ENCODE measurements at places on chromosomes 6 and 20. TPM values are rescaled to one million over a fixed set of nuclear protein-coding genes. Genes with fewer than 3 reads are reported as not detected.

DNA sequence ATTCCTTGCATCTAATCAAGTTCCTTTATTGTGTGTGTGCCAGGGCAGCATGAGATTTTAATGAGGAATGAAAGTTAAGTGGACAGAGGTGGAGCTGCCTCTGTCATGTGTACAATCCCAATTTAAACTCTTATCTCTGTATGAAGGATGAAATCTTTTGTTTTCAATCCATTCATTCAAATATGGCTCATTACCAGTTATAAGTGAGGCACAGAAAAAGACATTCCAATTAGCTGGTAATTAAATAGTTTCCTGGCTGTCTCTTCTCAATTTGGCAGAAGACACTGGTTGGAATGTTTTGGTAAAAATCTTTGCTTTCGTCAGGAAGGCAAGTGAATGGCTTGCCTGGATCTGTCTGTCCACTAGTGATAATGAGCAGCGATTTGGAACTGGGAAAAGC is 46.4 kb downstream of the CLVS2 start:
- no peak for DNase-seq

DNA sequence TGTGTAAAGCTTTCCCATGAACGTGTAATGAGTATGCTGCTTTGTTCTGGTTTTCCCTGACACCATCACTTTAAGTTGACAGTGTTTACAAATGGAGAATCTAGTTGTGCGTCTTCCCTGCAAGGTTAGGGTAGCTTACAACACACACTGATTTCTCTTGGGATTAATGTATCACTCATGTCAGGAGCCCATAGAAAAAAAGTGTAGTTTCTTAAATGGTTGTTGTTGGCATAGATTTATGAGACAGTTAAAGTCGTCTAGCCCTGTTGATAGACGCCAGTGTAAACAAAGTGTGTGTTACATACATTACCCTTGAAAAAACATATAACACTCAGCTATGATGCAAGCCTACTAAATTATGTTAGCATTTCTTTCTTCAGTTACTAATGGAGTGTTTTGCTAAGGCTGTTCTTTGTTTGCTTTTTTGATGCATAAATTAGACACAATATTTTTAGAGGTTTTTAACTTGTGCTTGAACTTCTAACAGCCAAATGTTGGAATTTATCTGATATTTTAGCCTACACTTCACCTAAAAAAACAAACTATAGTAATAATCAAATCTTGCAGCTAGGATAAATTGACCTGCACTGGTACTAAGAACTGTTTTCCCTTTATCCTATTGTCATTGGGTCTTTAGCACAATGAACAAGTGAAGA is 88.6 kb downstream of the RNF217 start:
- DNase-seq, result peak; percentile 41

DNA sequence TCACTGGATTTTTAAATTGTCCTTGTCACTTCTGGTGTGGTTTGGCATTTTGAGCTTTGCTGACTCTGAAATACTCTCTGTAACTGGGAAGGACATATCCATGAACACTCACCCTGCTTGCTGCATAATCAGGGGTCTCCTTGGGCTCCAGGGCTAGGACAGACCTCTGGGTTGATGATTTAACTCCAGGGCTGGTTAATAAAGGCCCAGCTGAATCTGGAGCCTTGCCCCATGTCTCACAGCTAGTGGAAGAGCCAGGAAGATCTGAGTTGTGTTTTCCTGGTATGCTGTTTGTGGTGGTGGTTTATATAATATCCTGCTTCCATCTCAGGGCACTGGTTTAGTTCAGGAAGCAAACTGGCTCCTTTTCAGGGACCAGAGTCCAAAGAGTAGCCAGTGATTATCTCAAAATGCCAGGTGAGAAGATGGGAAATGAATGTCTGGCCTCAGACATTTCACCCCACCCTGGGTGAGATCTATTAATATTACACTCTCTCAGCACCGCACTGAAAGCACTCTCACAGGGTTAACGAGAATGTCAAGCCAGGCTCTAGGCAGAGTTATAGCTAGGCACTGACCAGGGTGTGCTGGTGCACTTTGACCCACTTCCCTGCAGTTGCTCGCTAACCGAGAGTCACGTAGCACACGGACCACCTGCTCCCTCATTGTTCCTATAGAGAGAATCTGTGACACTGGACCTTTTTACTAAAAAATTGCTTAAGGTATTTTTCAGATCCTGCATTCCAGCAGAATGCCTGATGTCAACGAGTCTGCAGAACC is 90.1 kb upstream of the SLC22A16 start:
- no peak for DNase-seq

DNA sequence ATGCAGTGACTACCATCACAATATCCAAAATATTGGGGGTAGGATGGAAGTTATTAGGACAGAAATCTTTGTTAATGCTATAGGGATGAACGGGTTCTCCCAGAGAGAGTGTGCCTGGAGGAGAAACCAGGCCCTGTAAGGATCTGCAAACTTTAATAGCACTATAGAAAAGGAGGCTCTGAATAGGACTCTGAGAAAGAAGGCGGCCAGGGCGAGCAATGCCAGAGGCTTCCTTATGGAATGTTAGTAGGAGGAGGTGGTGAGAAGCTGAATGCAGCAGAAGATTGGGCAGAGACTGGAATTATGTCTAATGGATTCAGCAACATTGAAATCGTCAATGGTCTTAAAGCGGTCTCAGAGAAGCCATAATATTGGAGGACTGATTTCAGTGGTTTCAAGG is 84.6 kb upstream of the SYNDIG1 start:
- no peak for DNase-seq

DNA sequence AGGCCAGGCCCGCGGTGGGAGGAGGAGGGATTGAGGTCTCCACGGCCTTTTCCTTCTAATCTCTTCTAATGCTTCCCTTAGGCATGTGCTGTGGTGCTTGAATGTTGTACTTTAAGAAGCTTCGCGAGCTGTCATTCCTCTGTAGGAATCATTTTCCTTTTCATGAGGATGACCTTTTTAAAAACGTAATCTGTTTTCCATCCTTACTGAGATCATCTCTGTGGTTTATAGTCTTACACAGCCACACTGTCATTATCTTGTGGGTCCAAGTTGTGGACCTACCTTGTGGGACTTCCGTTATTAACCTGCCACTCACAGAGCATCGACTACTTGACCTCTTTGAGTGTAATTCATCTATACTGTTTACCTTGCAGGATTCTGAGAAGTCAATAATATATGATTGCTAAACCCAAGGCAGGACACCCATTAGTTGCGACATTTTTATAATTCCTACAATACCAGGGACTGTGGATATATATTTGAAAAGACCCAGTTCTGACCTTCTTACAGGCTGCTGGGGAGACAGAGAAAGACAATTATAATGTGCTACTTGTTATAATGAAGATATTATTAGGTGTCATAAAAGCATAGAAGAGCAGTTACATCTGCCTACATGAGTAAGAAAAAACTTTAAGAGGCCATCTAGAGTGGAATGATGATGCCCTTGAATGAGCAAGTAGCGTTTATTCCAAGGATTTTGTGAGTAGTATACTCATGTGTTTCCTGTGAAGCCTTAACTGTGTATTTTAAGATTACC is 842 bp downstream of the SLC25A27 start:
- DNase-seq, result no peak

DNA sequence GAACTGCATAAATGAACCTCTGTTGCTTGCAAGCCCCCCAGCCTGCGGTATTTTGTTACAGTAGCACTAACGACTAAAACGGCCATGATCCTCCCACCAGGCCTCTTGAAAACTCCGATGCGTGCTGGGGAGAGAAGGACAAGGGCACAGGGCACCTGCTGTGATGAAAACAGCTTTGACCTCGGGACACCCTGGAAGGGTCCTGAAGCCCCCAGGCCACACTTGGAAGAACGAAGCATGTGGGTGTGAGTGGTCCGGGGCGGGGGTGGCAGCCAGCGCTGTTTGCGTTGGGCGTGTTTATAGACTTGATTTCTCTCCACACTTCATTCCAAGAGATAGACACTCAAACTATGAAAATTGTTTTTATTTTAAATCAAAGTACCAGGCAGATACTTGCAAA is 13.2 kb upstream of the HELZ2 start:
- DNase-seq, result no peak

GRCh38 chr20:25191689-25192088 is 3.8 kb upstream of the ENTPD6 start:
- no peak for DNase-seq

GRCh38 chr6:83962582-83962981 is 71.0 kb upstream of the MRAP2 start:
- no peak for DNase-seq

GRCh38 chr6:160583794-160584193 is 80.3 kb downstream of the LPA start:
- DNase-seq, result no peak

- DNase-seq, result no peak
Observed at GRCh38 chr6:6503191-6503590, 85.3 kb upstream of the LY86 start.

Gene SNX21
- 21.0 TPM for polyA plus RNA-seq

Gene RSPO3
- polyA plus RNA-seq, result 21.6 TPM
